CD4-positive, alpha-beta T cell treated with Interleukin-21 for 1 hour (primary cell): ENCODE measurements at places on chromosomes 1 and 21.

DNA sequence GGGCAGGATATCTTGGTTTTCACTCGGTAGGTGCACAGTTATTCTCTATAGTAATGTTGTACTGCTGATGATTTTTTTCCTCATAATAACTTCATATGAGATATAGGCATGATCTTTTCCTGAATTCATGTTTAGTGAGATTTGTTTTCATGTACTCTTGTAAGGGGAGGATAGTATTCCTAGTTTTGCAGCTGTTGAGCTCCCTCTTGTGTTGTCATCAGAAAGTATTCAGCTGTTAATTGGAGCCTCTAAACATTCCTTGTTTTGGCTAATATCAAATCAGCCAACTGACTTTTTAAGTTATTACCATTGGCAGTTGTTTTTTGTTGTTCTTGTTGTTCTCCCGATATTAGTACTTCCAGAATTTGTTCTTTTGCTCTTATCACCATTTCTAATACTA lies 24.4 kb downstream of the OR10R2 start:
- no peak for DNase-seq

GRCh38 chr1:31759298-31760023 lies 4.7 kb downstream of the ADGRB2 start:
- DNase-seq: no peak

- DNase-seq: peak; percentile 58
These were observed 20.7 kb upstream of the LAX1 start for GRCh38 chr1:203744075-203744972.

- no peak for DNase-seq
These were observed 48.7 kb downstream of the FHAD1 start for GRCh38 chr1:15295696-15296095.

DNA sequence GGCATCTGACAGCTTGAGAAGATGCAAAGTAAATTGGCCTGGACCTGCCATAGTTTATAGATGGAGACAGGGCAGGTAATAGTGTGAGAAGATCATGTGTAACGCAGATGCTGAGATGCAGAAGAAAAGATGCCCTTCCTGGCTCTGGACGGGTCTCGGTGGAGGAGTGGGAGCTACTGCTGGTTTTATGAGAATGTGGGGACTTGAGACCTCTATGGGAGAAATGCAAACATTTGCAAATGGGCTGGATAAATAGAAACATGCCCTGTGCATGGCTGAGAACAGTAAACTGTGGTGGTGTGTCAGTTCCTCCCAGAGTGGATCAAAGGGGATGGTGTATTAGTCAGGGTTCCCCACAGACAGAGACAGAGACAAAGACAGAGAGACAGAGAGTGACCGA lies 21.9 kb downstream of the UBASH3A start:
- DNase-seq: no peak

GRCh38 chr1:223525957-223526356 lies 132.7 kb downstream of the CCDC185 start:
- DNase-seq: no peak
